ENCODE measurements at places on chromosomes 12 and 14. TPM values are rescaled to one million over a fixed set of nuclear protein-coding genes. Genes with fewer than 3 reads are reported as not detected.
A peak's percentile ranks its signal among the peaks of the same experiment; 100 is the strongest.

GRCh38 chr12:88310069-88310468 lies 168.0 kb downstream of the TMTC3 start:
- no peak overlapping the region for H3K4me3 ChIP-seq
- H3K36me3 ChIP-seq, result no peaks in the 10 kb centered on the region
- H3K4me1 ChIP-seq, result 0 out of 2 replicates have a peak, but pooled peaks cover 5% of the 10 kb centered on the region
- H3K27me3 ChIP-seq, result no peaks in the 10 kb centered on the region
- DNase-seq, result no peak
- H3K27ac ChIP-seq, result no peak overlapping the region

DNA sequence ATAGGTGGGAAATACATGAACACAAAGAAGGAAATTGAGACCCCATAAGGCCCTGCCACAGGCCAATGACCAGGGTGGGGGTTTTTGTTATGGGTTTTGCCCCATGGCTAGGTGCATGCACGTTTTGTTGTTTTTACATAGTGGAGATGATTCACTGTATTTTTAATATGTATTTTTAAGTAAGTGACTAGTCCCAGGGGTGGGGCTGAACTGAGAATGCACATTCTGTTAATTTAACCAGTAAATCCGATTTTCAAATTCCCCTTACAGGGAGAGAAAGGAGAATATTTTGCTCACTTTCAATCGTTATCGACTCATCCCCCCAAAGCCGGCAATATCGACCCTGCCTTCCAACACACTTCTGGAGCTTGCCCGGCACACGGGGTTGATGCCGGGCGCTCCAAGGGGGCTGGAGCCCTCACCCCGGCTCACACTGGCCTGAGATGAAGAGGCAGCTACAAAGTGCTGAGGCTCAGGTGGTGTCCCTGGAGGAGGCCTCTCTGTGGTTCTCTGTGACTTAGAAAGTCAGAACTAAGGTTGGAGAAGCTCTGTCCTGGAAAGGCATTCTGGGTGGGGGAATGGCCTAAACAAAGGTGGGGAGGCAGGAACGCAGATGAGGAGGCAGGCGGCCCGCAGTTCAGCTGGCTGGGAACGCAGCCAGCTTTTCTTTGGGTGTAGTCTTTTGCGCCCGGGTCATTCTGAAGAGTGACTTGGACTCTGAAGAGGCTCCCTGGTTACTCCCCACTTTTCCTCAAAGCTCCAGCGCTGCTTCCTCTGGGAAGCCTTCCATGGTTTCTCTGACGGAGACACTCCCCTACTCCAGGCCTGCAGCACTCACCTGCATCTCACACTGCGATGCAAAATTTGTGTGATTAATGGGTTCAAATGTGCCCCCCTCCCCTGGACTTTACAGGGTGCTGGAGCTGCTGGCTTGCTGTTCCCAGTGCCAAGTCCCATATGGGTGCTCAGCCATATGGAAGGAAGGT lies 50.7 kb upstream of the DLK1 start:
- H3K4me1 ChIP-seq, result peaks cover 100% of the 10 kb centered on the region
- DNase-seq, result no peak
- H3K27ac ChIP-seq, result no peak overlapping the region
- H3K4me3 ChIP-seq, result no peak overlapping the region
- no peaks in the 10 kb centered on the region for H3K36me3 ChIP-seq

DNA sequence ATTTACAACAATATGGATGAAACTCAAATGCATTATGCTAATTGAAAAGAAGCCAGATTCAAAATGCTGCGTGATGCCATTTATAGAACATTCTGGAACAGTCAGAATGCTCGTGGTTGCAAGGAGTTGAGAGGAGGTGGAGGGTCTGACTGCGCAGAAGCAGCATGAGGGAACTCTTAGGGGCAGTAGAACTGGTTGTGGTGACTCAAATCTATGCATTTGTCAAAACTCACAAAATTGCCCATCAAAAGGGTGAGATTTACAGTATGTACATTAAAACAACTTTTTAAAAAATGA lies 113.7 kb upstream of the PDZRN4 start:
- no peaks in the 10 kb centered on the region for H3K36me3 ChIP-seq
- no peak for DNase-seq
- no peak overlapping the region for H3K4me3 ChIP-seq
- no peak overlapping the region for H3K27ac ChIP-seq
- H3K27me3 ChIP-seq, result no peaks in the 10 kb centered on the region
- no peaks in the 10 kb centered on the region for H3K4me1 ChIP-seq

DNA sequence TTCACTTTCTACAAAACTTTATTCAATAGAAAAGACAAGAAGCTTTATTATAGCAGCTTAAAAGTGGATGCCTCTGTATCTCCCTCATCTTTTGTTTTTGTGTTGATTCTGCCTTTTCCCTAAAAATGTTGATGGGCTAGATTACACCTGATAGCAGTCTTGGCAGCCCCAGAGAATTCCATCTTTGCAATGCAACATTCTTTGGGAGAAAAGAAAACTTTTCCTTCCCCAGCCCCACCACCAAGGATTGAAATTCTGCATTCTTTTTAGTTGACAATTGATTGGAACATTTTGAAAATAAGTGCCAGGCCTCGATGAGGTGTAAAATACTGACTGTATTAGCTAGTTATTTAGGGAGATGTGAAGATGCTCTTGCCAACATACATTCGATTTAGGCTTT lies 306.8 kb upstream of the G2E3 start:
- H3K27ac ChIP-seq, result no peak overlapping the region
- H3K4me3 ChIP-seq, result no peak overlapping the region

DNA sequence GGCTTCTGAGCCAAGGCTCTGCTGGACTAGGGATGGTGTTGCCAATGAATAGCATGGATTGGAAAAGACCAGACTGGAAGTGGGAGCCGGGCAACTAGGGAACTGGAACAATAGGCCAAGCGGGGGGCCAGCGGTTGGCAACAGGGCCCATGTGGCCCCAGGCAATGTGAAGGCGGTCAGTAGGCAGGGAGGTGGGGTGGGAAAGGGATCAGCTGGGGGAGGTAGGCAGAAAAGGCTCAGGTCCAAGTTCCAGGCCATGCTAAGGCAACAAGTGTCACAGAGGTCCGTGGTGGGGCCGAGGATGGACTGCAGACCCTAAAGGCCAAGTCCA lies 14.9 kb upstream of the MLXIP start:
- no peaks in the 10 kb centered on the region for H3K27me3 ChIP-seq
- H3K4me1 ChIP-seq, result peaks cover 45% of the 10 kb centered on the region
- H3K27ac ChIP-seq, result peak overlapping the region; percentile 71
- 0 out of 3 replicates have a peak, but pooled peaks cover 12% of the 10 kb centered on the region for H3K36me3 ChIP-seq
- peak overlapping the region; percentile 47 for H3K4me3 ChIP-seq

GRCh38 chr12:6465467-6466183 lies 4.9 kb downstream of the VAMP1 start:
- peak; percentile 56 for DNase-seq
- peaks cover 29% of the 10 kb centered on the region for H3K4me1 ChIP-seq
- H3K27me3 ChIP-seq, result no peaks in the 10 kb centered on the region
- H3K4me3 ChIP-seq, result no peak overlapping the region
- peaks cover 18% of the 10 kb centered on the region for H3K36me3 ChIP-seq

GRCh38 chr14:98822917-98823316 lies 449.1 kb downstream of the BCL11B start:
- H3K27me3 ChIP-seq, result no peaks in the 10 kb centered on the region
- H3K27ac ChIP-seq, result no peak overlapping the region
- no peak overlapping the region for H3K4me3 ChIP-seq
- DNase-seq, result no peak

GRCh38 chr12:75822416-75822815 lies 209.2 kb downstream of the PHLDA1 start:
- no peak overlapping the region for H3K27ac ChIP-seq
- no peak for DNase-seq
- no peak overlapping the region for H3K4me3 ChIP-seq
- H3K27me3 ChIP-seq, result peaks cover 1% of the 10 kb centered on the region
- H3K4me1 ChIP-seq, result peaks cover 15% of the 10 kb centered on the region

DNA sequence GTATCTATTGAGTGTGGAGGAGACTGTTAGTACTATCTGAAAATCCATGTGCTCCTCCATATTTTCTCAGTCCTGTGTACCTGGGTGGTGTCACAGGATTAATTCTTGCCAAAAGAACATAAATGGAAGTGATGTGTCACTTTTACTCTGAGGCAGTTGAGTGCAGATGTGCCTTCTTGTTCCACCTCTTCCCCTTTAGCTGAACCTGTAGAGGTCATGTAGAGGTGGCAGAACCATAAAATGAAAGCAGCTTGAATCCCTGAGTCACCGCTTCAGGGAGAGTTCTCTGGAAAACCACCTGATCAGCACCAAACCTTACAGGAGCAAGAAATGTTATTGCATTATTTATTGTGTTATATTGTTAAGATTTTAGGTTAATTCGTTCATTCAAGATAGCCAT lies 14.7 kb upstream of the SLC25A3 start:
- H3K27me3 ChIP-seq, result no peaks in the 10 kb centered on the region
- no peak for DNase-seq
- H3K4me3 ChIP-seq, result no peak overlapping the region
- no peak overlapping the region for H3K27ac ChIP-seq
- peaks cover 34% of the 10 kb centered on the region for H3K4me1 ChIP-seq
- H3K36me3 ChIP-seq, result no peaks in the 10 kb centered on the region

DNA sequence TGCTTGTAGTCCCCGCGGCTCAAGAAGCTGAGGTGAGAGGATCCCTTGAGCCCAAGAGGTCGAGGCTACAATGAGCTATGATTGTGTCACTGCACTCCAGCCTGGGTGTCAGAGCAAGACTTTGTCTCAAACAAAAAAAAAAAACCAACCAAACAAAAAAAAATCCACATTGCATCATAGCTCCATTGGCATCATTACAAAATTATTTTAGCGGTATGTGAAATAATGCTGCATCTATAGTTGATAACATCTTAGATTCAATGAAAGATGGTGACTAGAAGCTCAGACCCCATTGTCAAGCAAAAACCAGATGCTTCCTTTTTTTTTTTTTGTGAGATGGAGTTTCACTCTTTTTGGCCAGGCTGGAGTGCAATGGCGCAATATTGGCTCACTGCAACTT lies 14.8 kb upstream of the PTHLH start:
- no peak overlapping the region for H3K4me3 ChIP-seq
- H3K27ac ChIP-seq, result no peak overlapping the region
- no peaks in the 10 kb centered on the region for H3K27me3 ChIP-seq
- no peaks in the 10 kb centered on the region for H3K4me1 ChIP-seq
- no peak for DNase-seq

GRCh38 chr12:88684170-88684569 lies 103.9 kb upstream of the KITLG start:
- H3K4me1 ChIP-seq, result no peaks in the 10 kb centered on the region
- no peak overlapping the region for H3K4me3 ChIP-seq
- no peaks in the 10 kb centered on the region for H3K27me3 ChIP-seq
- no peak for DNase-seq
- no peaks in the 10 kb centered on the region for H3K36me3 ChIP-seq

DNA sequence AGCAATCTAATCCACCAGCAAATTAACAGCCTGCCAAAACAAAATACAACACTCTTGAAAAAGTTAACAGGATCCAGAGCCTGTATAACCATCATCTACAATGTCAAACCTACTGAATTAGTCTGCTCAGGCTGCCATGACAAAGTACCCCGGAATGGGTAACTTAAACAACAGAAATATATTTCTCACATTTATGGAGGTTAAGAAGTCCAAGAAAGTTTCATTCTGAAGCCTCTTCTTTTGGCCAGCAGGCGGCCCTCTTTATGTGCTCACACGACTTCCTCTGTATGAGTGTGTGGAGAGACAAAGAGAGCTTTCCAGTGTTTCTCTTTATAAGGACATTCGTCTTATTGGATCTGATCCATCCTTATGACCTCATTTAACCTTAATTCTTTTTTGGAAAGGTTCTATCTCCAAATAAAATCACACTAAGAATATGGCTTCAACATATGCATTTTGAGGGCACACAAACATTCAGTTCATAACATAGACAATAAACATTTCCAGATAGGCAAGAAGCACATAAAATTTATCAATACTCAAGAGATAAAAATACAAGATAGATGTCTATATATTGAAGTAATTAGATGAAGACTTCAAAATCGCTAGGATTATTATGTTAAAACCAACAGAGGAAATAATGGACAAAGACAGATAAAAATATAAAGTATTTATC lies 5.9 kb upstream of the RERG start:
- no peak overlapping the region for H3K4me3 ChIP-seq
- peak; percentile 42 for DNase-seq
- H3K27ac ChIP-seq, result no peak overlapping the region
- H3K4me1 ChIP-seq, result no peaks in the 10 kb centered on the region

- H3K36me3 ChIP-seq, result peaks cover 4% of the 10 kb centered on the region
- DNase-seq, result peak; percentile 12
- no peak overlapping the region for H3K27ac ChIP-seq
Measured at GRCh38 chr12:123705935-123706334, 6.2 kb upstream of the ATP6V0A2 start.

The KCNC2 gene
- polyA plus RNA-seq, result not detected

The SLC2A13 gene
- polyA plus RNA-seq, result 4.7 TPM

The SLC6A15 gene
- not detected for polyA plus RNA-seq

The HIF1A gene
- polyA plus RNA-seq, result 41.0 TPM

The WSCD2 gene
- polyA plus RNA-seq, result not detected

The GPR132 gene
- polyA plus RNA-seq, result not detected

The A2M gene
- 8,760 TPM for polyA plus RNA-seq

The CLEC4D gene
- not detected for polyA plus RNA-seq
